T1000 (cell line): ENCODE measurements at places on chromosomes 5 and 9.

DNA sequence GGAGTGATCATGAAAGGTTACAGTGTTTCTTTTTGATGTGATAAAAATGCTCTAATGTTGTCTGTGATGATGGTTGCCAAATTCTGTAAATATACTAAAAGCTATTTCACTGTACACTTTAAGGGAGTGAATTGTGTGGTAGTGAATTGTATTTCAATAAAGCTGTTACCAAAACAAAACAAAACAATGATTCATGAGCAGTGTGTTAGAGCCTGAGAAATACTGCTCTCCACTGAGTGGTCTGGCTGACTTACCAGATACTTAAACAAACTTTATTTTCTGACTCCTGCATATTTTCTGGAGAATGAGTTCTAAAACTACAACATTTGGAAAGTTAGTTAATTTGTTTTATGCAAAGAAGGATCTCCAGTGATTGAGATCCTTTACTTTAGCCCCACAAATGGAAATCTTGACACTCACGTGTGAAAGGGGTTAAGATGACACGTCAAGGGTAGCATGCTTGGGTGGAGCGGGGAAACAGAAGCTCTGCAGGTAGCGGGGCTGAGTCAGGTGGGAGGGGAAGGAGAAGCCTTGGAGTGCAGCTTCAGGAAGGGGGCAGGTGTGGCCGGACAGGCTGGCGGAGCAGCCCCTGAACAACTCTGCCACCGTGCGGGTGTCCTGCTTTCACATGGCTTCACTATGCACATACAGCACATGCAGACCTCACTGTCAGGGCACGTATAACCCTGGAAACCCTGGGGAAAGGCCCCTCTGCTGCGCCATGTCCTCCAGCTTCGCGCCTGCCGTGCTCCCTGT, 256.7 kb downstream of the IRX1 start:
- DNase-seq = no peak

GRCh38 chr9:133713150-133713959, 24.8 kb downstream of the SARDH start:
- DNase-seq = no peak

- DNase-seq = no peak
Observed at GRCh38 chr9:84867186-84867585, 197.7 kb downstream of the NTRK2 start.

DNA sequence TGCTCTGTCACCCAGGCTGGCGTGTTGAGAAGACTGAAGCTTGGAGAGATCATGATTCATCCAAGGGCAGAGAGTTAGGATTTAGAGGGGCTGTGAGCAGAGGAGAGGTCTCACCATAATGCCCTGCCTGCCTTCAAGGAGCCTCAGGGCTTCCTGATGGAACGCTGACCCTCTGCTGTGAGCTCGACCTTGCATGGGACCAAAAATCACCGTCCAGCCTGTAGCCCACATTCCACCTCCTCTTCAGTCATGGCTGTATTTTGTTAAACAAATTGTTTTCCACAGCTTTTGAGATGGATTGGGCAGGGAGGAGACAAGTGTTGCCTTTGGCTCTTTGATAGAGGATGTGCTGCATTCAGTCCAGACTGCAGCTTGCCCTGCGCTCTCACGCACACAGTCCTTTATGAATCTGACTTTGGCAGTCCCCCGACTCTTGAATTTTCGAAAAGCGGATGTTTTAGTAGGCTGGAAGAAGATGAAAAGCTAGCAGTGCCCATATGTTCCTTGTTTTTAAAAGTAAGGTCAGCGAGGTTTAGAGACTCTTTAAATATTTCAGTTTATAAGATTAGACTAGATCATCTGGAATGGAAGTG, 79.5 kb downstream of the MVB12B start:
- no peak for DNase-seq

DNA sequence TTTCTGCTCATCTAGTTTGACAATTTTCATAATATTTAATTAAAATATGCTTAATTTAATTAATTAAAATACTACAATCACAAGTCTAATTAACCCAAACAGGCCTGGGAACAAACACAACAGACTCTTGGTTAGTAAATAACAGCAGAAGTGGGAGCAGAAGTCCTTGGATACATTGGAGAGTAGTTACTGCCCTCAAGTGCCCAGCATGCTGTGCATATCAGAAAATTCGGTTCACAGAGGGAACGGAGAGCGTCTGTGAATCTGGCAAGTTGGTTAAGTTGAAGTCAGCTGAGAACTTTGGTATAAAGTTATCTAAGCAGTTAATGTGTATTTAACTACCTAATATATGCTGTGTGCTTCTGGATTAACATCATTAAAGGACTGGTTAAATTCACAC, 87.0 kb upstream of the ATG10 start:
- DNase-seq = no peak

DNA sequence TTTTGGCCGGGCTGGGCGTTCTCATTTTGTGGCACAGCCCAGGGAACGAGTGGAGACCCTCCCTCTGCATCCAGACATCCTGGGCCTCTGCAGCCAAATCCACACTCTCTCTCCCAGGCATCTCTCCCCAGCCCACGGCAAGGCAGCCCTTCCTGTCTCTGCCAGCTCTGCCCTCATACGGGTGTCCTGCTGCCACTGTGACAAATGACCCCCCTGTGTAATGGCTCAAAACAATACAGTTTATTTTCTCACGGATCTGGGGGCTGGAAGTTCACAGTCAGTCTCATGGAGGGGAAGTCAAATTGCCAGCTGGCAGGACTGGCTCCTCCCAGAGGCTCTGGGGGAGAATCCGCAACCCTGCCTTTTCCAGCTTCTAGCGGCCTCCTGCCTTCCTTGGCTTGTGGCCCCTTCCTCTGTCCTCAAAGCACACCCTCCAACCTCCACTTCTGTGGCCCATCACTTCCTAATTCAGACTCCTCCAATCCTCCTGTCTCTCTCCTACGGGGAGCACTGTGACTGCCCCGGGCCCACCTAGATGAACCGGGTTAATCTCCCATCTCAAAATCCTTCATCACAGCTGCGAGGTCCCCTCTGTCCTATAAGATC, 70.2 kb upstream of the COL5A1 start:
- no peak for DNase-seq

- no peak for DNase-seq
Observed at GRCh38 chr9:124716808-124717207, 54.3 kb downstream of the NR6A1 start.

- DNase-seq = no peak
Observed at GRCh38 chr5:92459654-92460053, 1076.5 kb upstream of the ARRDC3 start.

- peak; percentile 67 for DNase-seq
Observed at GRCh38 chr9:127838375-127839078, 15.9 kb downstream of the ENG start.

GRCh38 chr5:143471666-143472464, 68.4 kb upstream of the NR3C1 start:
- no peak for DNase-seq

DNA sequence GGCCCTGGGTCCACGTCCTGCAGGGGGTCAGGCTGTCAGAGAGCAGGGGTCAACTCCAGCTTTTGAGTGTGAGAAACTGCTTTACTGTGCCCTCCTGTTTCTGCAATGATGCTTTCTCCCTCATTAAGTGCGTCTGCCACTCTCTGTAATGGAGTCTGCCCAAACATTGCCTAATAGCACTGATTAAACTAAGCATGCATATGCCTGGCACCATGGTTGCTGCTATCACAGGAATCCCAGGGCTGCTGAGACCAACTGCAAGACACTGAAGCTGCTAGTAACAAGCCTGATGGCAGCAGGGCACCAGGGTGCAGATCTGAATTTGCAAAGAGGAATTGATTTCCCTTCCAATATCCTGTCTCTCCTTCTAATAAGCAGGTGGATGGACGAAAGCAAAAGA, 125.3 kb downstream of the SLC24A2 start:
- no peak for DNase-seq

- DNase-seq = no peak
Observed at GRCh38 chr9:115957585-115957984, 196.0 kb upstream of the PAPPA start.

DNA sequence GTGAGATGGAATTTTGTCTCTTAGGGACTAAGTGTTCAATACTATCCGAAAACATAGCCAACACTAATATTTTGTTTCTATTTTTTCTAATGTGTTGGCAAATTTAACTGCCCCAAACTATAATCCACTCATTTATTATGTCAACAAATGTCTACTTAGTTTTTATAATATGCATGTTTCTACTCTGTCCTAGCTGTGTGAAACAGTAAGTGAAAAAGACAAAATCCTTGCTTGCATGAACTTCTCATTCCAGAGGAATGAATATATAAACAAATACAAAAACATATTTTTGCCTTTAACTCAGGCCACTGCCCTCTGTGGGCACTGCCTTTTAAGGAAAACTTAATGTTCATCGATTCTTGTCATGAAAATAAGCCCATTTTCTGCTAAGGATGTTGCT, 1275.4 kb upstream of the CDH18 start:
- no peak for DNase-seq

GRCh38 chr9:125121146-125121545, 22.2 kb downstream of the SCAI start:
- no peak for DNase-seq

GRCh38 chr5:82622205-82622604, 344.1 kb upstream of the RPS23 start:
- DNase-seq = no peak

DNA sequence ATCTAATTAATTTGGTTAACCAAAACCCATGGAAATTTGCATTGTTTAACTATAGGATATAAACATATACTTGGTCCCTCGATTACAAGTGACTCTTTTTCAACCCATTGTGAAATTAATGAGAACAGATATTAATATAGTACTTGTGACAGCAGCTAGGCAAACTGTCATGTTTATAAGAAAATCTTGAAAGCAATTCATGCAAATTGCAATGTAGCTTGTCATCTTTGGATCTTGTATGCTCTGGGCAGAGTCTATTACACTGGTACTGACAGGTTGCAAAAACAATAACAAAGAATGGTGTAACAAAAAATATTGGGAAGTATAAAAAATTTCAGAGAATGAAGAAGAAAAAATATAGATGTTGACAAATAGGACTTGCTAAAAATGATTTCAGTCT, 941.0 kb downstream of the DNAH5 start:
- no peak for DNase-seq

DNA sequence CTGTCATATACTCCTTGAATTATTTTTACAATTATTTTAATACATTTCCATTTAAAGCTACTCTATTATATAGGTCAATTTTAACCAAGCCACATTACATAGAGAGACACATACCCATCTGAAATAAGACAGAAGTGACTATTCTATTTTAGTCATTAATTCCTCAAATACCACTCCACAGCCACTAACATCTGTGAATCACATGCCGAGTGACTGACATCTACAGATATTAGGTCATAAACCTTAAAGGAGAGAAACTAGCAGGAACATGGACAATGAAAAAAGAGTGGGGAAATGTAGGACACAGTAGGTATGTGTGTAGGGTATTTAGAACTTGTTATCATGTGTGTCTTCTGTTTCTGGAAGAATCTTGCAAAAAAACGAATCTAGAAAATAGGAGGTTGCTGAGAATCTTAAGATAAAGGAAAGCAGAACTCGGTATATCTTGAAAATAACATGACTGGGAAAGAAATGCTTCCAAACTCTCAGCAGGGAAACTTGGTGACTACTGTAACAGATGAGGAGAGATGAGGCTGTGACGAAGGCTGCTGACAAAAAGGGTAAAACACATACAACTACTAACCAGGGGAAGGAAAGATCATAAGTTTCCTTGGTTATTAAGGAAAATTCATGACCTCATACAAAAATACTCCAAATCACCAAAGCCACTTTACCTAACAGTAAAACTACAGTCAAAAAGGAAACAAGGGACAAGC, 84.6 kb downstream of the PLPP1 start:
- DNase-seq = no peak

DNA sequence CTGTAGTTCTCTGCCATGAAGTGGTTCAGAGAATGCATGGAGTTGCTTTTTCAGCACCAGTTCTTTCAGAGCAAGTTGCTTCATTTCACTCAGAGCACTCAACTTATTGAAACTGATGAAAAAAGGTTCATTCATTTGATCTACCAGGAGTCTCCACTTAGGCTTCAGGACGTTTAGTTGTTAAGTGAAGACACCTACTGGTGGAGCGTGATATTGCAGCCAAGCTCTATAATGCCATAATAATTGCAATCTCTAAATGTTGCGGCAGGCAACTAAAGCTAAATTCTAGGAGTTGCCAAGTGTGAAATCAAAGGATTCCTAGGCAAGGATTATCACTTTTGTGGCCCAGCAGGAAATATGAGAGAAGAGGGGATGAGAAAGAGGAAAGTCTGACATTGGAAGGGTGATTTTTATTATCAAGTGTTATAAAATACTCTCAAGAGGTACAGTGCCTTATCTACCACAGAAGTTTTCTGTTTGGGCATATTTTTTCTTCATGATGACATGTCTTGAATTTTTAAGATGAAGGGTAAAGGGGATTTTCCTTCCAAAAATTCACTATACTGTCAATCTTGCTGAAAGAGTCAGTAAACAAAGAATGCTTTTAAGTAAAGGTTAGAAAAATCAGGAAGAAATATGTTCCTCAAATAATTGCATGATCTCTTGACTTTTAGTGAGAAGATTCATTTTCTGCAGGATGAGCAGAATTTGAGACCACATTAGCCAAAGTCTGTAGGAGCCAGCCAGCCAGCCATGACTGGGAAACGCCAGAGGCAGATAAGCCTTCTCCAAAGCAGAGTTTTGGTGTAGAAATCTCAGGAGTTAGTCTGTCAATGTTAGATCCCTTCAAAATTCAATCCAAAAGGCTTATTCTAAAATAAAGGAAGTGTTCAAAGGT, 83.4 kb downstream of the SH3PXD2B start:
- DNase-seq = peak; percentile 12

DNA sequence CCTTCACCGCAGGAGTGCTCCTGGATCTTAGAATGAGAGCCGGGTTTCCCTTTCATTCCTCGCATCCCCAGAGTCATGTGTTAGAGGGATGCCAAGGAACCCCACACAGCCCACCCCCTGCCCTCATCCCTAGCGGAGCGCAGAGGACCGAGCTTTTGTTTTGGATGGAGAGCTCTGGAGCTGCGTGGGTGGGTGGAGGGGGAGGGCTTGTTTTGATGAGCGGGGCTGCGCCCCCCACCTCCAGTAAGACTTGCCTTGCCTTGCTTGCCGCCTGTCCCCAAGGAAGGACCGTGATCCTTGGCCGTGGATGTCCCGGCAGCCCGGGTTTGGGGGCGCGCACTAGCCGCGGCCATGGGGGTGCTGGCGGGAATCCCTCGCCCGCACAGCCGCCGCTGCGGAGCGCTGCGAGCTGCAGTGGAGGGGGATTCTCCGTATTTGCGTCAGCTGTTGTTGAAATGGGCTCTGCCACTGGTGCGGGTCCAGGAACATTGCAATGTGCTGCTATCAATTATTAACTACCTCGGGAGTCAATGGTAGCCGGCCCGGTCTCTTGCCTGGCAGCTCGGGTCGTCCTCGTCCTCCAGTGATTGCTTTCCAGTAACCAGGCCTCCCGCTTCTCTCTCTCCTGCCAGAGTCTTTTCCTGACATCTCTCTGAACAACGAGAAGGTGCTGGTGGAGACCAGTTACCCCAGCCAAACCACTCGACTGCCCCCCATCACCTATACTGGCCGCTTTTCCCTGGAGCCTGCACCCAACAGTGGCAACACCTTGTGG, 1.0 kb downstream of the EGR1 start:
- peak; percentile 77 for DNase-seq

GRCh38 chr5:124754206-124754927, 7.9 kb upstream of the ZNF608 start:
- DNase-seq = no peak

- DNase-seq = no peak
Observed at GRCh38 chr5:4370218-4370617, 769.9 kb upstream of the ADAMTS16 start.

- no peak for DNase-seq
Observed at GRCh38 chr9:121564504-121565260, 65.0 kb upstream of the GGTA1 start.

GRCh38 chr5:102262688-102263087, 33.4 kb downstream of the SLCO4C1 start:
- no peak for DNase-seq
